Omental fat pad (tissue), 4 donors: ENCODE measurements at places on chromosomes 5 and 9.

- no peak for DNase-seq
Observed at GRCh38 chr5:137372773-137373160, 126.4 kb downstream of the SPOCK1 start.

- DNase-seq = no peak
Observed at GRCh38 chr5:77152441-77152840, 58.0 kb upstream of the PDE8B start.

GRCh38 chr9:69324549-69325401 is at the start of gene ENTREP1:
ENTREP1 (plus strand) TSS chr9:69325215; CDS start chr9:69325310, 95 bp downstream.
- DNase-seq = no peak

- no peak for DNase-seq
Observed at GRCh38 chr5:6135977-6136376, 242.4 kb downstream of the MED10 start.

DNA sequence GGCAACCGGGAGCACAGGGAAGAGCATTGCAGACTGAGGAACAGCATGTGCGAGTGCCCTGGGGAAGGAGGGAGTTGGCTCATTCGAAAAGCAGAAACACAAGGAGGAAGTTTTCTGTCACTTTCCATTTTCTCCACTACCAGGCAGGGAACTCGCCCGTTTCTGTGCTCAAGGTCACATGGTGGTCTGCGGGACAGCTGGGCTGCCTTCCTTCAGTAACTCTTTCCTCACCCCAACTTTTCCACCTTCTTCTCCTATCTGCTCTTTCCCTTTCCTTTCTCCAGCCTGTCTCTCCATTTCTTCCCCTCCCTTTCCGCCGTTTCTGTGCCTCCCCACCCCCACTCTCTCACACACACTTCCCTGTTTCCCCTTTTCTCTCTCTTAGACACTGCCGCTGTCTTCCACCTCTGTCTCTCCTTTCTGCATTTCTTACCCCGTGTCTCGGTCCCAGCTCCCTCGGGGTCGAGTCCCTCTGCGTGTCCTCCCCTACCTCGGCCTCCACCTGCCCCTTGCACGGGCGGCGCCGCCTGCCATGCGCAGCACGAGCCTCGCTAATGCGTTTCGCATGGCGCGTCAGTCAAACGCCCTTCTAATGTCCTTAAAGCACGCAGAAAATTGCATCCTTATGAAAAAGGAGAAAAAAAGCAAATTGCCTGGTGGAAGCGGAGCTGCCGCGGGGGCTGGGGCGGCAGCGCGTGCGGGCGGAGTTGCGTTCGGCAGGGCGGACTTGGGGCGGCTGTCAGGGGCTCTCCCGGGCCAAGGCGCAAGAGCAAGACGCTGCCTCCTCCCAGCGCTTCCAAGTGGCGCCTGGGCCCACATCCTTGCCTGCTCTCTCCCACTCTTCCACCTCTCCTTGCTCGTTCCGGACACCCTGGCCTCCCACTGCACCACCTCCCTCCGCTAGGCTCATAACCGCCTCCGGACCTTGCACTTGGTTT is 9.5 kb downstream of the BARX1 start:
- DNase-seq = no peak

DNA sequence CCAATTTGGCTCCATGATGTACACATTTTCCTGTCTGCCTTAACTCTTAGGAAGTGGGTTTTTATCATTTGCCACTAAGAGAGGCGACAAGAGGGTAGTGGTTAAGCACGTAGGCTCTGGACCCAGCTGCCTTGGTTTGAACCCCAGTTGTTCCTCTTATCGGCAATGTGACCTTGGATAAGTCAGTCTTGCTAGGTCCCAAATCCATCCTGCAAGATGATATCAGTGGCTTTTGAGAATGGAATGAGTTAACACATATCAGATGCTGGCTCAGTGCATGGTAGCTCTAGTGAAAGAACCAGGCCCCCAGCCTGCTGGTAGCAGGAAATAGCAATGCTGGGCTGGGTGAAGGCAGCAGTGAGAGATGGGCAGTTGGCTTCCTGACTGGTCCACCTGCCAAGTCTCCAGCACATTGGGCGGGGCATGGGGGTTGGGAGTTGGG is 72.5 kb downstream of the STK10 start:
- no peak for DNase-seq

DNA sequence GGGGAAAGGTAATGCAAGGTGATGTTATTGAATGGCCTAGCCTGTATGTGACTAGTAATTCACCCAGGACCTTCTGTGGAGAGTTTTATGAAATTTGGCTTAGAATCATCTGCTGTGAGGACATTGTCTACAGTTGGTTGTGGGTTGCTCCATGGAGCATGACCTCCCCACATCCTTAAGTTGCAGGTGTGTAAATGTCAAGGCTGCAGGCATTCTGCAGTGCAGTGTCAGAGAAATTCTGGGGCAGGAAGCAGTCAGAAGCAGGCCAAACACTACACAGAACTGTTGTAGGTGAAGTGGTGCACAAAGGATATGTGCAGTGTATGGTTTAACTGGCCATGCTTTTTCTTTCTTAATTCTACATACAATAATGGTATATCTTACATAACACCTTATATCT is 588.3 kb downstream of the EBF1 start:
- DNase-seq = no peak

- no peak for DNase-seq
Observed at GRCh38 chr5:126552614-126553013, 42.4 kb downstream of the ALDH7A1 start.

DNA sequence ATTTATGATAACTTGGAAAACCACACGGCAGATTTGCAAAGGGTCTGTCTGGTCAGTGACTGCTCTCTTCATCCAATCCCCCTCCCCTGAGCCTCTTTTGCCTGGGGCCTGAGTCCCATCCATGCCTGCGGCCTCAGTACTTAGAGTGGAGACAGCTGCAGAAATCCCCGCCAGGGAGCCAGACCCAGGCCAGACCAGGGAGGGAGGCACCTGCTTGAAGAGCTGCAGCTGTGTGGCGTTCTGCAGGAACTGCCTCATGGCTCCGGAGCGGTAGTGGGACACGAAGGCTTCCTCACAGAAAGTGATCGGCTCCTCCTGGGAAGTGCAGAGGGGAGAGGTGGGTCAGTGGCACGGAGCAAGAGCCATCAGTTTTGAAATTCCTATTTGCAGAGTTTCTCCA is 101.6 kb downstream of the CRB2 start:
- DNase-seq = no peak

DNA sequence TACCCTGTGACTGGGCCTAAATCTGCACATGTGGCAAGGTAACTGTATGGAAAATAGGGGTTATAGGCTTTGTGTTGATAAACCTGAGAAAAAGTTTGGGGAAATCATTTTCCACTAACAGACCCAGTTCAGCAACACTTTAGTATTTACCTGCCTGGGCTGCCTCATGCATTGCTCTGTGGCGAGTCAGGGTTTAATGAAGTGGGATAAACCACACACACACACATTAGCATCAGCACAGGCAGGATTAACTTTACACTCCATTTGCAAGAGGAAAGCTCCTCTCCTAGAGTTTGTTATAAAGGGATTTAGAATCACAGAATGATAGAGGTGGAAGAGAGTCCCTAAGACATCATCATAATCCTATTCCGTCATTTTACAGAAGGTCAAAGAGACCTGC is 20.0 kb upstream of the ZCCHC7 start:
- no peak for DNase-seq

DNA sequence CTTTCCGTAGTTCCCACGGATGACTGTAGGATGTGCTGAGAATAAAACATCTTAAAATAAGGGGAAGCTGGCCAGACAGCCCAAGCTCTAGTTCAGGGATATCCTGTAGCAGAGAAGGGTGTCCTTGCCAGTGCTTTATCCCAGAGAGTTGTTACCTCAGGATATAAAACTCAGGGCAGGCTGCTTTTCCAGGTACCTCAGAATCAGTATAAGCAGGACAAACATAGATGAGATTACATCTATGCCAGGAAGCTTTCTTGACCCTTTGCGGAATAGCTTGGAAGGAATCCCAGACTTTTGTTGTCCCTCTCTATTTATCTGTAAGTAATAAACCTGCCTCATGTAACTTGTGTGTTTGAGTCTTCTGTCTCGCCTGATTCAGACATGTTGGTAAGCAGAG is 565.7 kb downstream of the PRDM9 start:
- no peak for DNase-seq

GRCh38 chr5:137415231-137415681 is 83.9 kb downstream of the SPOCK1 start:
- DNase-seq = no peak

GRCh38 chr9:4706971-4707622 is 27.7 kb downstream of the CDC37L1 start:
- no peak for DNase-seq

DNA sequence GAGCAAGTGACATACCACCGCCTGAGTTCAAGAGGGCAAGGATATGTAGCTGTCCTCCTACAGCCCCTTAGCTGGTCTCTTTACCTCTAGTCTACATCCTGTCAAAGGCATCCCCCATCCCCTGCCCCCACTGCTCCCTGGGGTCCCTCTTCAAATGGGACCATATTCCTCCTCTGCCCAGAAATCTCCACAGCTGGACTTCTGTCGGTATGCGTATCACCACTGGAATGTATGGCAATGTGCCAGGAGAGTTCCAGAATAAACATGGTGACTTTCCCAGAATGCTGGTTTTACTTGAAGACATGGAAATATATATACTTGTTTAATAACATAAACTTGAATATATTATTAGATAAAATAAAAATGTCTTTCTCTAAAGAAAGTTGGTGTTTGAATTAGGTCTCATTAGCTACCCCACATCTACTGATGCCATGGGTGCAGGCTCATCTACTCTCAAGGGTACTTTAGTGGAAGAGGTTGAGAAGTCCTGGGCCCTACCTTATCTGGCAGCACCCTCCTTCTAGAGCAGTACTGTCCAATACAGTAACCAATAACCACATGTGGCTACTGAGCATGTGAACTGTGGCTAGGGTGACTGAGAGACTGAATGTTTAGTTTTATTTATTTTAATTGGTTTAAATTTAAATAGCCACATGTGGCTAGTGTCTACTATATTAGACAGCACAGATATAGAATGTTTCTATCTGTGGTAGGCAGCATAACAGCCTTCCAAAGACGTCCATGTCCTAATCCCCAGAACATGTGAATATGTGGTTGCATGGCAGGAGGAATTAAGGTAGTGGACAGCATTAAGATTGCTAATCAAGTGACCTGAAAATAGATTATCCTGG is 181.7 kb upstream of the SLC30A5 start:
- DNase-seq = no peak

DNA sequence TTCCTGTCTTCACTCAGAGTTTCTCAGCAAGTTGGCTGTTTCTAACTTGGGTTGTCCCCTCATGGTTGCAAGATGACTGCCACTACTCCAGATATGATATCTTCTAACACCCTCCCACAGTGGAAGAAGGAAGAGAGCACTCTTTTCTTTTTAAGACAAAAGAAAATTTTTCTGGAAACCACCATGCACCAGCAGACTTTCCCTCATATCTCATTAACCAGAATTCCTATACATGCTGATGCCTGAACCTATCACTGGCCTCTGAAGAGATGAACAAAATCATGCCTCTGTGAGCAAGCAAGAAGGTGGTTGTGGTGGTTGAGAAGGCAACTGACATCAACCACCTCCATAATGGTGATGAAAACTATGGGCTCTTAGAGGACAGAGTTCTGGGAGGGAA is 56.8 kb downstream of the FEM1C start:
- no peak for DNase-seq

DNA sequence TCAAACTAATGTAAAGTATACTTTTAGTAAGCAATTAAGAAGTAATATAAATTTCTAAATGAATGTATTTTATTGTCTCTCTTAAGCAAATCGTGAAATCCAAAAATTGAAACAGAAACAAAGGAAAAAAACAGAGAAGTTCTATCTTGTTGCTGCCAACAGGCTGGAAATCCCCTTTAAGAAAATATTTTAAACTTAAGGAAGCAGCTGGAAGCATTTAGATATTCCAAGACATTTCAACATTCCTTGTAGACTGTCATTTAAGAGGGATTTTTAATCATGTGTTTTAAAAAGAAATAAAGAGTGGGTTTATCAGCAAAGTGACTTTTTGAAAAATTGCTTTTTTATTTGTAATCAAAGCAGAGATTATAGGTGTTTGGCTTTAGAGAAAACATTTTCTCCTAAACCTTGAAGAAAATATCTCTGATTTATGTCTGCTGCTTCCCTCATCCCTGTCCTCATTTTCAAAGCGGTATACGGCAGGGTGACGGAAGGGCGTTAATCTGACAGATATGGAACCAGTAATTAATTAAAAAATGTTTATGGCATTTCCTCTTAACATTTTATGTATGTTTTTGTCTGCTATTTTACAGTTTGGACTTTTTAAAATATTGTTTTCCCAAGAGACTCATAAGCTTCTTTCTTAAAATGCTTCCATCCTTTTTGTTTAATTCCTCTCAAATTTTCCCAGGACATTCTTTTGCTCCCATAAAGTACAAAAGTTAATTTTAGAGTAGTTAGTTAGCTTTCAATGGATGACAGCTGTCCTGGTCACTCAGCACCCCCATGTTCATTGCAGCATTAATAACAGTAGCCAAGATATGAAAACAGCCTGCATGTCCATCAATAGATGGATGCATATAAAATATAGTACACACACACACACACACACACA is 245.6 kb downstream of the LURAP1L start:
- no peak for DNase-seq
